ENCODE measurements at places on chromosomes 11 and 22.

GRCh38 chr22:20191000-20191515, 40.2 kb upstream of the CCDC188 start:
- DNase-seq: no peak

DNA sequence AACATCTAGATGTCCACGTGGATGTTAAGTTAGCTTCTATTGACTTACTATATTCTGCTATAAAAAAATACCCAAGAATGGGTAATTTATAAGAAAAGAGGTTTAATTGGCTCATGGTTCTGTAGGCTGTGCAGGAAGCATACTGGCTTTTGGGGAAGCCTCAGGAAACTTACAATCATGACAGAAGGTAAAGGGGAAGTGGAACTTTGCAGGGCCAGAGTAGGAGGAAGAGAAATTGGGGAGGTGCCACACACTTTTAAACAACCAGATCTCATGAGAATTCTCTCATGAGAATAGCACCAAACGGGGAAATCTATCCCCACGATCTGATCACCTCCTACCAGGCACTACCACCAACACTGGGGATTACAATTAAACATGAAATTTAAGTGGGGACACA, 689.3 kb downstream of the METTL15 start:
- DNase-seq: no peak

- no peak for DNase-seq
These were observed 21.5 kb downstream of the C11orf58 start for GRCh38 chr11:16759857-16760508.

GRCh38 chr11:119599864-119600541, 129.0 kb downstream of the NECTIN1 start:
- no peak for DNase-seq

- DNase-seq: no peak
These were observed 3.7 kb upstream of the IGLL1 start for GRCh38 chr22:23583836-23584235.

DNA sequence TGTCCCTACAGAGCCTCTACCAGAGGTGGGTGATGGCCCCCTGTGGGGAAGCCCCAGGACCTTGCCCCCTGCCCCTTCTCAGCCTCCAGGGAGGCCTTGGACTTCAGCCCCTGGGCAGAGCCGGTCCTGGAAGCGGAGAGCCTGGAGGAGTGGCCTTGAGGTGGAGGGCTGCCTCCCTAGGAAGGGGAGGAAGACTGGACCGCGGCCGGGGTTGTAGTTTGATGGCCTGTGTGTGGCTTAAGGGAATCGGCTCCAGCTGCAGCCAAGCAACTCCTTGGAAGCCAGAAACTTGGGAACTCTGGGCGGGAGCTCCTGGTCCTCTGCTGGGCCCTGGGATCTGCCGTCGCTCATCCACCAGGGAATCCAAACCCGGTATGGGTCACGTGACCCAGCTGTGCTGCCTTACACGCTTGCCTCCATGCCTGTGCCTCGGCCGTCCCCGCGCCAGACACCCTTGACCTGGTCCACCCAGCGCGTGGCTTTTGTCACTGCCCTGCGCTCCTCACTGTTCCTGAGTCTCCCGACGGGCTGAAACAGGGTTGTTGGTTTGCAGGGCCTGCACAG, 23.5 kb upstream of the ARHGAP8 start:
- DNase-seq: no peak

DNA sequence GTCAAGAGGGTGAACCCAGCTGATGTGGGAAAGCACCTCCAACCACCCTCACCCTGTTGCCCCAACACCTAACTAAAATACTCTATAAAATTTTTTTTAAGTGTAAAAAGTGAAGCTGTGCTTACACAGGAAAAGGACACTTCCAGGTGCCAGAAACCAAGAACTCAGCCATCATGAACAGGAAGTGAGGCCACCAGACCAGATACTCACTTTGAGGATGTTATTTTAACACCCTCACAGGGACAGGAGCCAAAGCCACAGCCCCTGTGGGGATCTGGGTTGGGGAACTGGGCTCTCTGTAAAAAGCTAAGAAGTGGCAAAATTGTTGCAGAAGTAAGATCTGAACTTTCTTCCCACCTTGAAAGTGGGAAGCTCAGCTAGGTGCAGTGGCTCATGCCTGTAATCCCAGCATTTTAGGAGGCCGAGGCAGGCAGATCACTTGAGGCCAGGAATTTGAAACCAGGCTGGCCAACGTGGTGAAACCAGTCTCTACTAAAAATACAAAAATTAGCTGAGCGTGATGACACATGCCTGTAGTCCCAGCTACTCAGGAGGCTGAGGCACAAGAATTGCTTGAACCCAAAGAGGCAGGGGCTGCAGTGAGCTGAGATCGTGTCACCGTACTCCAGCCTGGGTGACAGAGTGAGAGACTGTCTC, 3.8 kb downstream of the RSPH14 start:
- DNase-seq: no peak

DNA sequence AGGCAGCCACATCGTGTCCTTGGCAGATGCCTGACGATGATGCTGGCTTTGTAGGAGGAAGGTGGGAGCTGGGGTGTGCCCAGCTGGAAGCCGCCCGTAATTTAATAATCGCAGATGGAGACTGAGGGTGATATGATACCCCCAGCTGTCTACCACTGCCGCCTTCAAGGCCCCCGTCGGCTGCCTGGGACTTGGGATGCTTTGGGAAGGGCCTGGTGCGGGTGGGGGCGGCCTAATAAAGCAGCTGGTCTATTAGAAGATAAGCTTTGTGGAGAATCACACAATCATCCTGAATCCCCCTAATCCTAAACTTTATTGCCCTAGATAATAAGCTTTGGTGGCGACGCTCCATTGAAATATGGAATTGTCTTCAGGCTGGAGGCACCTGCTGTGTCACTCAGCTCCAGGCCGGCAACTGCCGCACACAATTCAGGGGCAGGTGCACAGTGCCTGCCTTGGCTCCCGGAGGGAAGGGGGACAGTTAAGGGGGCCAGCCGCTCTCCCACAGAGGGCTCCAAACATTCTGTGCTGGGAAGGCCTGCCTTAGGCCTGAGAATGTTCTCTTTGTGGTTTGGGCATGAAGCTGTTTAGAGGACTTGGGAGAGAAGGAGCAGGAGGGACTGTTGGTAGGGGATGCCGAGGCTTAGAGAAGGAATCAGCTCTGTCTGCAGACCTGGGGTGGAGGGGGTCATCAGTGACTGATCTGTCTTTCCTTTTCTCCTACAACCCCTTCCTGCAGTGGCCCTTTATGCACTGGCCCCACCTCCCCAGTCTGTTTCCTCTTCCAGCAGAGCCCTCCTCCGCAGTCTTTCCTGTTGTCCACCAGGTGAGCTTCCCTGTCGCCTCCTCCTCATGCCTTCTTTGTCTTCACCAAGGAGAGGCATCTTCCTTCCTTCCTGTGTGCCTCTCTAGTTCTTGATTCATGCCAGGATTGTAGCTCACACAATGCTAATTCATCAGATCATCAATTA, 65.3 kb downstream of the ARL14EP start:
- DNase-seq: no peak

DNA sequence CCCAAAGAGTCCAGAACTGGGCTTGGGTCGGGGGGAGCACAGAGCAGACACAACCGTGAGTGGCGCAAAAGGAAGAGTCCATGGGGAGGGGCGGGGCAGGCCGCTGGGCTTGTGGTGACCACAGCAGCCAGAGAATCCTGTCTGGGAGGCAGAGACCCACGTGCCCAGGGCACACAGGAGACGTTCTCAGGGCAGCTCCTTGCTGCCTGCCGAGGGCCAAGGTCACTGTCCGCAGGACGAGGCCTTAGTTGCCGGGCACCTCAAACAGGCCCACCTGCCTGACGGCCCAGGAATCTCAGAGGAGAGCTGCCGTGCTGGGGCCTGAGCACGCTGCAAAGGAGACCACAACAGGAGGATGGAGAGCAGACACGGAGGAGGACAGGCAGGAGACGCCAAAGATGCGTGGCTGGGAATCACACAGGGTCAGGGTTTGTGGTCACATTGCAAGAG, 87.8 kb downstream of the MYEOV start:
- DNase-seq: no peak

GRCh38 chr11:121144723-121145122, 43.7 kb downstream of the TECTA start:
- DNase-seq: no peak

GRCh38 chr11:22558664-22559063, 67.0 kb downstream of the FANCF start:
- DNase-seq: no peak

- DNase-seq: no peak
These were observed 21.2 kb upstream of the PSMA1 start for GRCh38 chr11:14541192-14541947.

- no peak for DNase-seq
These were observed 8.7 kb downstream of the YAP1 start for GRCh38 chr11:102118937-102119336.

DNA sequence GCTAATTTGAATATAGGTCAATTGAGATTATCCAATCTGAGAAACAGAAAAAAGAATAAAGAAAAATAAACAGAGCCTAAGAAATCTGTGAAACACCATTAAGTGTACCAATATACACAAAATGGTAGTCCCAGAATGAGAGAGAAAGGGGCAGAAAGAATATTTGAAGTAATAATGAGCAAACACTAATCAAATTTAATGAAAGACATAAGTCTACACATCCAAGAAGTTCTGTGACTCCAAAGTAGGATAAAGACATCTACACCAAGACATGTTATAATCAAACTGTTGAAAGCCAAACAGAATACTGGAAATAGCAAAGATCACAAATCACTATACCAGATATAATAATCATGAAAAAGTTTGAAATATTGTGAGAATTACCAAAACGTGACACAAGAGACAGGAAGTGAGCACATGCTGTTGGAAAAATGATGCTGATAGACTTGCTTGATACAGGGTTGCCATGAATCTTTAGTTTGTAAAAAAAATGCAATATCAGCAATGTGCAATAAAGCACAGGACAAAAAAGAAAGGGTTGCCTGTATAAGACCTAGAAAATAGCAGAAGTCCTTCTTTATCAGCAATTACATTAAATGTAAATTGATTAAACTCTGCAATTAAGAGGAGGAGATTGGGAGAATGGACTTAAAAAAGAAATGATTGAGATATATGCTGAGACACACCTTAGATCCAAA, 75.8 kb downstream of the RNF169 start:
- no peak for DNase-seq

DNA sequence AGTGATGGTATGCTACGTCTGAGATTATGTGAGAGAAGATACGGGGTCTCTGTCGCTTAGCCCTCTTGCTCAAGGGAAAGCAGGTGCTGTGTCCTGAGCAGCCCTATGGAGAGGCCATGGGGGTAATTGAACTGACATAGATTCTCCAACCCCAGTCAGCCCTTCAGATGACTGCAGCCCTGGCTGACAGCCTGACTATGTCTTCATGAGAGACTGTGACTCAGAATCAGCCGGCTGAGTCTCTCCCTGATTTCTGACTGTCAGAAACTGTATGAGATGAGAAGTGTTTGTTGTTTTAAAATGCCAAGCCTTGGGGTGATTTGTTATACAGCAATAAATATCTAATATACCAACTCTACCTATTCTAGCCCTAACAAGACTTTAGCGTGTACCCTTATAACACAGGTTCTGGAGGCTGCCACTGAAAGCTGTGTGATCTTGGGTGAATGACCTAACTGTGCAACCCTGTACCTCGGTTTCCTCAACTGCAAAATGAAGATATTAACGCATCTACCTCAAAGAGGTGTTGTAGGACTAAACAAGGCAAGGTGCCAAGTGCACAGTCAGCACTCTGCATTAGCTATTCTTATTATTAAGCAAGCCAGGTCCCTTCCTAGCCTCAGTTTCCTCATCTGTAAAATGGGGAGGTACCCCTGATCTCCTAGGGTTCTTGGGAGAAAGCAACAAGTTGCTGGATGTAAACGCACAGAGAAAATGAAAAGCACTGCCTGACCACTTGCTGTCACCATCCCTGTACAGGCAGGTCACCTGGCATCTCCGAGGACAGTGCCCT, 24.9 kb downstream of the SLC43A1 start:
- DNase-seq: no peak

GRCh38 chr22:19643448-19644313, 70.6 kb upstream of the SEPTIN5 start:
- no peak for DNase-seq

- no peak for DNase-seq
These were observed 28.2 kb upstream of the JAM3 start for GRCh38 chr11:134040386-134041302.

DNA sequence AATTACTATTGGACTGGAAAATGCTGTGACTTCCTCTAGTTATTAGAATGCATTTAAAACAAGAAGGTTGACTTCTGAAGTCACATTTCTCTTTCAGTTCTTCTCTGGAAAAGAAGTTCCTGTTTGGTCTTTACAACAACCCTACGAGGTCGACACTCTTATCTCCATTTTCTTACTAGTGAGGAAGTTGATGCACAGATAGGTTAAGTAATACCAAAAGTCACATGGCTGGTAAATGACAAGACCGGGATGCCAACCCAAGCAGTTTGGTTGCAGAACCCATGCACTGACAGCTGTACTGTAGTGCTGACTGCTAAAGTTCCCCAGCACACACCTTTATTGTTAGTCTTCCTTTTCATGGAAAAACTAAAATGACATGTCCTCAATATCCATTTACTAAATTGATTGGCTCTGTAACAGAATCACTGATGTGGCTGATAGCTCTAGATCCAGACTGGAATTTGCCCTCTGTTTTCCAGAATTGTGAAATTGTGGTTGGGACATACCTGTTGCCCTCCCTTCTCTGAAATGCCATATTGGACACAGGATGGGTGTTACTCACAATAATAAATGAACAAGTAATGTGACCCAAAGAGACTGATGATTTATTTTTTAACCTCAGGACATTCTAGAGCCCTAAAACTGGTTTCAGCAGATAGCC, 9.4 kb upstream of the TECTA start:
- DNase-seq: no peak

GRCh38 chr11:57474803-57475115, 14.4 kb downstream of the RTN4RL2 start:
- no peak for DNase-seq

GRCh38 chr22:49512487-49513165, 315.0 kb downstream of the BRD1 start:
- DNase-seq: no peak

DNA sequence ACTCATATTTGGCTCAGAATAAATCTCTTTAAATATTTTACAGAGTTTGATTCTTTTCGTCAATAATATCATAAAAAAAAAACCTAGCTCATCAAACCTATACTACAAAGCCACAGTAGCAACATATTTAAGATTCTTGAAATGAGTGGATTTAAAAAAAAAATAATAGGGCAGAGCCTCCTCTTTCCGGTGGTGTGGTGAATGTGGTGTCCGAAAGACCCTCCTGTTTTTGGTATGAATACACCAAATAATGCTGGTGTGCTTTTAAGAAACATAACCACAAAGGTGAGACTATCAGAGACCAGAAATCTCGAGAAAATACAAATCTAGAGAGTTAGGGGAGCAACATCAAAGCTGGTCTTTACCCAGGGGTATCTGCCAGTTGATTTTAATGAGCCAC, 342.6 kb downstream of the TBC1D22A start:
- DNase-seq: no peak

GRCh38 chr22:19223110-19223509, 44.6 kb upstream of the SLC25A1 start:
- DNase-seq: no peak

DNA sequence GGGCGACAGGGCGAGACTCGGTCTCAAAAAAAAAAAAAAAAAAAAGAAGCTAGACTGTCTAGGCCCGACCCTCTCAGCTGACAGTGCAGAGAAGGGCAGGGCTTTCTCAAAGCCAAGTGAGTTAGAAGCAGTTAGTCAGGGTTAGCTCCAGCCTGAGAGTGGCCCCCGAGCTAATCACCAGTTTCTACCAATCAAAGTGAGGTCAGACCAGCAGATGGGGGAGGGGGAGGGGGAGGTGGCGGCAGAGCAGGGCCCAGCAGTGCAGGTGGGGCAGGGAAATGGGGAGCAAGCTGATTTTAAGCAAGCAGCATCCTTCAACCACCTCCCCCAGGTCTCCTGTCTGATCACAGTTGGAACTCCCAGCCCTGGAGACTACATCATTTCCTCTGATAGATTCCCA, 55.3 kb upstream of the PRR5 start:
- no peak for DNase-seq

GRCh38 chr11:26078231-26078821, 253.6 kb upstream of the ANO3 start:
- DNase-seq: no peak

All from GM12891 (cell line).